Aorta (tissue), 5 donors: ENCODE measurements at places on chromosomes 5 and 9. TPM values are rescaled to one million over a fixed set of nuclear protein-coding genes. Genes with fewer than 3 reads are reported as not detected.

- DNase-seq = no peak
Observed at GRCh38 chr9:98201102-98201501, 8.7 kb upstream of the CORO2A start.

- no peak for DNase-seq
Observed at GRCh38 chr5:118325931-118326330, 662.4 kb downstream of the DTWD2 start.

GRCh38 chr5:177294632-177295031 is 8.9 kb downstream of the RAB24 start:
- no peak for DNase-seq

GRCh38 chr9:105975886-105976645 is 281.7 kb downstream of the TMEM38B start:
- no peak for DNase-seq

GRCh38 chr5:179430193-179431175 is 85.2 kb upstream of the ADAMTS2 start:
- DNase-seq = peak; percentile 39

DNA sequence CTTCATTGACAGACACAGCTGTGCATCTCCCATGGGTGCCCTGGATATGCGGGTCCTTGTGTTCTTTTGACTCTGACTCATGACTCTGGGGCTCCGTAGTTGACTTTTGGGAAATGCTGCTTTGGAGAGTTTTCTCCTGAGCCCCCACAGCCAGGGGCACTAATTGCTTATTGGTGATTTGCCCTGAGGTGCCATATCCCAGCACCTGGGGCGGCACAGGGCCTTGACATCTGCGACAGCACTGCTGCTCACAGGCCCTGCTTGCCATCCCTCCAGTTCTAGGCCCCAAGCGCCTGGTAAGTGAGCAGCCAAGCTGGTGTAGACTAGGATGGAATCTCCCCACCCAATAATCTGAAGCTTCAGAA is 75.1 kb downstream of the AMBP start:
- no peak for DNase-seq

GRCh38 chr9:109035684-109036423 is 22.6 kb upstream of the CTNNAL1 start:
- peak; percentile 53 for DNase-seq

DNA sequence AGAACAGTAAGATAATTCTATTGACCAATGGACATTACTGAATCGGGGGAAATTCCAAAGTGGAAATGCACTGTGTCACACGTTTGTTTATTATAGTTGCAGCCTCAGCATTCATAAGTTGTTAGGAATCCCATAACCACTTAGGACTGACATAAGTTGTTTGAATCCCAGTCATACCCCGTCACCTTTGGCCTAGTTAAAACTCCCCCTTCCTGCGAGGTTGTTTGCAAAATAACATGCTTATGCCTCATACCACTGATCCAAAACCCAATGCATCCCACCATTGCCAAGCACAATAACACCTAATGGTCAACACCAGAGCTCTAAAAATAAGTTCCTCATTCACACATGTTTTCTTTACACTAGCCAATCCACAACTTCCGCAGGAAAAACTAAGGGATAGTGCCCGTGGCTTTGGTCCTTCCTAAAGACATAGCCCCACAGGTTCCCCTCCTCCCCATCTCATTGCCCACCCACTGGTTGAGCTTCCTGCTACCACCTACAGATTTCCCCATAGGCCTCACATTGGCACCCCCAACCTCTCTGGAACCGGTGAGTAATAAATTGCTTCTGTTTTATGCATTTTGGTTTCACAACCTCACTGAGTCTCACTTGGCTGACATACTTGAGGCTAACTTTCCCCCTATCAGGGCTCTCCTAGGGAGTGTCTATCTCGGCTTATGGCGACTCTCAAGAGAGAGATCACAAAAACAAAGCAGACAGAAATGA is 42.3 kb upstream of the MUSK start:
- no peak for DNase-seq

The CDH10 gene
- total RNA-seq = not detected

The DOCK2 gene
- total RNA-seq = 53.7 TPM

The FREM1 gene
- 14.0 TPM for total RNA-seq

The SIMC1 gene
- 19.7 TPM for total RNA-seq

The IFNA10 gene
- not detected for total RNA-seq
